NCI-H1694 (cell line): ENCODE measurements at places on chromosomes 2 and 18.

GRCh38 chr2:72236445-72237067 is 88.9 kb upstream of the CYP26B1 start:
- no peak for DNase-seq

DNA sequence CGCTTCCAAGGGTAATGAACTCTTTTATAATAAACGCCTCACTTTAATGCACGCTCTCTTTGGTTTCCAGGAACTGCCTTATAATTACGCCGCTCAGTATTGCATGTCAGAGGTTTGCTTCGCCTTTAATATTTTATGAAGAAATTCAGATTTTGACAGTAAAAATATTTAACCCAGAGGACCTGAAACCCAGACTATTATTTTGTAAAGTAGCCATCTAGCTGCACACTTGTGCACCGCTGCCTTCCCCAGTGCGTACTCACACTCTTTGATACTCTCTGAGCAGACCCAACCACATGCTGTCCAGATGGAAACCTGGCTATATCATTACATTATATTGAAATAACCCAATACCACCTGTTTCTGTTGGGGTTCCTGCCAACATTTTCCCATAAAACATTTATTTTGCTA is 270.1 kb downstream of the C1D start:
- DNase-seq, result peak; percentile 59

DNA sequence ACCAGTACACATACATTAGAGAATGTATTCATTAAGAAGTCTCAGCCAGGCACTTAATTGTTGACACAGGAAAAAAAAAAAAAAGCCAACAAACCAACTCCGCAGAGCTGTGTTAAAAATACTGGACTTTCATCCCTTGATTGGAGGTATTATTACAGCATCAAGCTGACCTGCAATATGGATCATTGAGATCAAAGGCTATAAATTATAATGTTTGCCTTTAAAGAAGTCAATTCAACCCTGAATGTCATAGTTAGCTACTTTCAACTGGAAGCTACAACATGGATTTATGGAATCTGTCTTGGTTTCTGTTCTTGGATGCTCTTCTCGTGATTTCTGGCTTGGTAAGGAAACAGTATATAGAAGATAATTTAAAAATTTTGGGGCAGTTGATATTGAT is at the start of gene MEP1B:
MEP1B (plus strand) TSS at position 250 of the 400 bp plus-strand sequence; CDS start at position 282, 32 bp downstream.
- DNase-seq, result no peak

DNA sequence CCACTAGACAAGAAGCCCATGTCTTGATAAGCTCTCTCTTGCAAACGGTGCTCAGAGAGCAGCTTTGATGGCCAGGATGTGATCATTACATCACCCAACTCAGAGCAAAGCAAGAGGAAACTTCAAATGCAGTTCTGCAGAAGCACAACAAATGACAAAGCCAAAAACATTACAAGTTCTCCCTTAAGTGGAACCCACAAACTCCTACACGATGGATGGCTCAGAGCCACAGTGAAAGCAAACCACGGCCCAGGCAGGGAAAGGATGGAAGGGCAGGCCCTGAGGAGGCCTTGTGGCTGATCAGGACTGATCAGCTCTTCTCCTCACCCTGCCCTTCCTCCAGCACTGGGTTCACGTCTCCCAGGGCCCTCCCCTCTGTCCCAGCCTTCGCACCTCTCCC is 326.4 kb downstream of the EIPR1 start:
- no peak for DNase-seq

DNA sequence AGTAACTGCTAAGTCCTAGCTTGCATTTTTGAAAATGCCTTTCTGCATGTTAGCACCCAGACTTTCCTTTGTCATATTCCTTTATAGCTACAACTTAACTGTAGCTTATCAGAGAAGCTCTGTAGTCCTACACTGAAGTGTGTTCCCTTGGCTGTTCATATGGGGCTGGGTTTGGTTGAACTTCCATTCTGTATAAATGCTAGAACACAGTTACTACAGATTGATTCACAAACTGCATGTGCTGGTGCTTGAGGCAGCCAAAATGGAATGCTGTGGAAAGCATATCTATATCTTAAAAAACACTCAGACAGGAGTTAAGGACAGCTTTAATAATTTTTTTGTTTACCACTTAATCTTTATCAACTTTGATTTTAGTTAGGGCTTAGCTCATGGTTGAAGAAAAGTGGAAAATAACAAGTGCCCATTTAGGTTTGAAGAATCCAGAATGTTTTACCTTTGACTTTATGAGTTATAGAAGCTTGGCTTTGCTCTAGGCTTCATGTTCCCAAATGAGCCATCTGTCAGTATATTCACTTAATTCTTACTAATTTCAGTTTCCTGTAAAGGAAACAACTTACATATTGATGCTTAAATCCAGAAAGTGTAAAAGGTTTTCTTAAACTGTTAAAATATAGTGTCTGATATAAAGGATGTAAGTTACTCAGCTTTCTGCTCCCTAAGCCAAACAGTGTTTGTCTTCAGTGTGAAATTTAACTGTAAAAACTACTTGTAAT is 148.9 kb downstream of the AGPS start:
- DNase-seq, result peak; percentile 24
